ENCODE measurements at places on chromosomes 3 and 15.

- DNase-seq = no peak
Measured at GRCh38 chr15:69346112-69346511, 47.4 kb downstream of the PAQR5 start.

- no peak for DNase-seq
Measured at GRCh38 chr3:162443376-162443775, 946.8 kb downstream of the OTOL1 start.

GRCh38 chr3:46218196-46218709 lies 10.1 kb upstream of the CCR1 start:
- DNase-seq = no peak

DNA sequence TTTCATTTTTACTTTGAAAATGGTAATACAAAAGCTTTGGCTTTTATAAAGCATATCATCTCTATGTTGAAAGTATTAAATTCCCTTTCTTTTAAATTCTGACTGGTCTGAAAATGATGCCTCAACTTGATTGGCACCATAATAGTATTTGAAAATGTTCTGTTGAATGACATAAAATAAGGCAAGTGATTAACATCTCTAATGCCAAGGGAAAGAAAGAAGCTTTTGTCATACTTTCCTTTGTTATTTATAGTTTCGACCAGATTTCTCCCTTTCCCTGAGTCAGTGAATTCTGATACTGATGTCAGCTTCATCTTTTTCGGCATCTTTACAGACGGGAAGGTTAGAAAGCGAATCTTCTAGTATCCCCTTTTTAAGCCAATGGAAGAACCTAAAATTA lies 3.4 kb upstream of the AP4E1 start:
- DNase-seq = no peak

DNA sequence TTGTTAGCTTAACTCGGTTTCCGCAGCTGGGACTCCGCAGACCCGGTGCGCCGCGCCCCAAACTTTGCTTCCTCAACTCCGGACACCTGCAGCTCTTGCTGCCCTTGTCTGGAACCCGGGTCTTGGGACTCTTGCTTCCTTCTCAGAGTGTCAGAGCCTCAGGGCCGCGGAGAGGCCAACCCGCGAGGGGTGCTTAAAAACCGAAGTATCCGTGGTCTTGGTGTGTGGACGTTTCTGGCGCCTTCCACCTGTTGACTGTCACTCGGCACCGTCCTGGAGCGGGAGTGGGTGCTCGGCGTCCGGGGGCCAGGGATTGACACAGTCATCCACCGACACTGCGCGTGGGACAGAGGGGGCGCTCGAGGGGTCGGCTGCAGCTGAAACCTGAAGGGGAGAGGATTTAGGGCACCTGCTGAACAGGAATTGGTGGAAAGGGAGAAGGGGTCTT lies 386 bp downstream of the SQOR start:
- peak; percentile 52 for DNase-seq

GRCh38 chr15:33126559-33127290 lies 67.8 kb downstream of the FMN1 start:
- peak; percentile 73 for DNase-seq

DNA sequence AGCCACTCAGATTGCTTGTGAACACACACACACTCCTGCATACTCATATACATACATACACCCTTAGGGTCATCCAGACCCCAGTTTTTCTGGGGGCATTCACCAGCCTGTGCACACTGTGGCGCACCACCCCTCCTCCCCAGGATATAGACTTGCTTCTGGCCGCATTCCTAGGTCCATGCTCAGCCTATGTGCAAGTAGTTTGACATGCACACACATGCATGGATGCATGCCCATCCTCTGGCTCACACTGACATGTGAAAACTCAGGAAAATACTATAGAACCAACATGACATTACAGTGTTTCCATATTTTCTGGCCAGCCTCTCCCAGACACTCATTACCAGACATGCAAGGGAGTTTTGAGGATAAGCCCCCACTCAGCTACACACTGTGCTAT lies 79.3 kb upstream of the POLG start:
- DNase-seq = no peak

All from AML-193 (cell line).